ENCODE measurements at places on chromosomes 11 and 22.

GRCh38 chr11:47002390-47002789 is 65.8 kb downstream of the CSTPP1 start:
- no peak for DNase-seq

DNA sequence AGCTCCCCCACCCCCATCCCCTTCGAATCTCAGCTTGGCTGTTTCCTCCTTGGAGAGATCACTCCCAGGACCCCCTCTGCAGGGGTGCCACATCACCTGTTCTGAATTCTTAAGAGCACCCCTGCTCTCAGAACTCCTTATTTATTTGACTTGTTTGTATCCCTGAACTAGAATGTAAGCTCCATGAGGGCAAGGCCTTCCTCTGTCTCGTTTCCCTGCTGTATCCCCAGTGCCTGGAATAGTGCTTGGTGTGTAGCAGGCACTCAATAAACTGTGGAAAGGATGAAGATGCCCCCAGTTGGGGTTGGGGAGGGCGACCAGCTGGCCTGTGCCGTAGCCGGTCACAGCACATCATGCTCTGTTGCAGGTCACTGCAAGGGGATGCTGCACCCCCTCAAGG is 3.6 kb upstream of the MDK start:
- no peak for DNase-seq

- DNase-seq, result no peak
These were observed 18.4 kb upstream of the CTSC start for GRCh38 chr11:88355887-88356286.

GRCh38 chr11:35463331-35463751 is 44.0 kb upstream of the SLC1A2 start:
- DNase-seq, result no peak

DNA sequence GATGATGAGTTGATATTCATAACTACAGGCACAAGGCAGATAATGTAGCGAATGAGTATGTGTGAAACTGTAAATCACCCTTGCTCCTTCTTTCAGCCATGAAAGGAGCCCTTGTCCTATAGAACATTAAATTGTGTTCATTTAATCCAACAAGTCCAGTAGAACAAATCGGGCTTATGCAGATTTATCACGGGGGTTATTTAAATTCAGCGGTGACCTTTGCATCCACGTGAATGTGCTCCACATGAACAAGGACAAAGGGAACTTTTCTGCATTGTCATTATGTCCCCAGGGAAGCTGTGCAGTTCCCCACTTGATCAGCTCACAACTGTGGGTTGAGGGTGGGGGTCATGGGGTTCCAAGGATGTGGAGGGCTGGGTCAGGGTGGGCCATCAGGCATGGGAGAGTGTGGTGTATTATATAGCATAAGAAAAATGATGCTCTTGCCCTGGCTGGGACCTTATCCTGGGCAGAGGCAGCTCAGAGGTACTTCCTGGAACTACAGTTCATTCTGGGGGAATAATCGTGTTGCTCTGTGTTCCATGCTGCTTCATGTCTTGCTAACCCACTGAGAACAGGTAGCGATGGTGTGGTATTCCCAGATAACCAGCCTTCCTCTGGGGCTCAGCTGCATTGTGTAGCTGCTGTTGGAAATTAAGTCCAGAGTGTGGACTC is 306.6 kb downstream of the FAT3 start:
- no peak for DNase-seq

- DNase-seq, result no peak
These were observed 6.7 kb downstream of the SLC25A18 start for GRCh38 chr22:17569971-17570511.

DNA sequence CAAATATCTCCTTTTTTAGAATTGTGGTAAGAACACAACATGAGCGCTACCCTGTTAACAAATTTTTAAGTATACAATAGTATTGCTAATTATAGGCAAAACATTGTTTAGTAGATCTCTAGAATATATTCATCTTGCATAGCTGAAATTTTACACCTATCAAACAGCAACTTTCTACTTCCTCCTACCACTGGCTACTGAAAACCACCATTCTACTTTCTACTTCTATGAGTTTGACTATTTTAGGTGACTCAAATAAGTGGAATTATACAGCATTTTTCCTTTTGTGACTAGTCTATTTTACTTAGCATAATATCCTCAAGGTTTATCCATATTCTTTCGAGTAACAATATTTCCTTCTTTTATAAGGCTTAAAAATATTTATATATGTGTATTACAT is 128.4 kb downstream of the FAM76B start:
- DNase-seq, result no peak

DNA sequence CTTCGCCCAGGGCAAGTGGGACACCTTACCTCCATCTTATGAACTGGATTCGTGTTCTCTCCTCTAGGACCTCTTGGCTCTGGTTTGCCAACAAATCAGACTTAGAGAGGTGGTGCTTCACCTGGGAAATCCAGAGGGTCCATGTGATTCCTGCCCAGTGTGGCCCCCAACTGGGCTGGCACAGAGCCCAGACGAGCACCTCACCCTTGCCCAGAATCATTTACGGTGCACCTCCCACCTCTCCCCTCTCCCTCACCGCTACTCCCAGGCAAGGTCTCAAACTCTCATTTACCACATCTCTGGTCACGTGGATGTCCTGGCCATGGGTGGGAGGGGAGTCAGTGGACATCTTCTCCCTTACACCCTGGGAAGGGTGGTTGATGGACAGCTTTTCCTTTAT is 1.1 kb downstream of the SPATA19 start:
- no peak for DNase-seq

GRCh38 chr22:17830043-17830961 is 56.0 kb upstream of the BID start:
- peak; percentile 95 for DNase-seq

- DNase-seq, result no peak
These were observed 22.3 kb downstream of the LRRC74B start for GRCh38 chr22:21067901-21068680.

DNA sequence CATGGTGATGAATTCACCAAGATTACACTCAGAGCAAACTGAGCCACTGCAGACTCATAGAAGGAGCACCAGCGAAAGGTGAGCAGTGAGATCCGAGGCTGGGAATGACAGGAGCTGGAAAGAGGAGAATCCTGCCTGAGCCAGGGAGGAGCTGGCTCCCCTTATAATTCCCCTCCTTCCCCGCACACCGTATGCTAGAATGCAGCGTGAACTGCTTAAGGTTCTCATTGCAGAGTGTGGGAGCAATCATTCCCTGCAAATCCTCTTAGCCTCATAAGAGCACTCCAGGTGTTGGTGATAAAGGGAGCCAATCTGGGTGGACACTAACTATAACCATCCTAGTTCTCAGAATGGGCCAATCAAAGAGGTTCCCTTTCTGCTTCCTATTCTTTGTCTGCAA is 127.6 kb upstream of the TEAD1 start:
- DNase-seq, result no peak

GRCh38 chr11:34525888-34526657 is 12.5 kb upstream of the ELF5 start:
- no peak for DNase-seq

DNA sequence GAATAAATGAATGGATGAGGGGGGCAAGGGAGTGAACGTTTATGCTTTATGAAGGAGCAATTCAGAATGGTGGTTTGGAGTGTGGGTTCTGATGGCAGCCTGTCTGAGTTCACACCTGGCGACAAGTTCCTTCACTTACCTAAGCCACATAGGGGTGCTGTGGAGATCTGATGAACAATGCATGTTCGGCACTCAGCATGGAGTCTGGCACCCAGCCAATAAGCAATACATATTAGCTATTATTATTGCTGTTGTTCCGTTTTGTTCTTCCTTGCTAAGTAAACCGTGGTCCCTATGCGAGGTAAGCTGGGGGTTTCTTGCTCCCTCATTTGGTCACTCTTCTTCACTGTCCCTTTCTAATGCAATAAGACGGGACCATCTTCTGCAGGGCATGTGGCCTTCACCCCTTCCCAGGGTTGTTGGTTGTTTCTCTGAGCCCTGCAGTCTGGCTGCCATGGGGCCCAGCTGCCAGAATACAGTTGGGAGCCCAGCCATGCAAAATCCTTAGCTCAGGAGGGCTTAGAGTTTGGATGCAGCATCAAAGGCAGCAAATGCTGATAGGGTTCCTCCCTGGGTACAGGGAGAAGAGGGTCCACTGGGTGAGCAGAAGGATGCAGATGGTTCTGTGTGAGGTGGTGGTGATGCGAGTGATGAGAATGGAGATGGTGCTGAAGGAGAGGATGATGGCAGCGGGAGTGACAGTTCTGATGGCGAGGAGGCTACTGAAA is 6.4 kb upstream of the PKNOX2 start:
- DNase-seq, result no peak

DNA sequence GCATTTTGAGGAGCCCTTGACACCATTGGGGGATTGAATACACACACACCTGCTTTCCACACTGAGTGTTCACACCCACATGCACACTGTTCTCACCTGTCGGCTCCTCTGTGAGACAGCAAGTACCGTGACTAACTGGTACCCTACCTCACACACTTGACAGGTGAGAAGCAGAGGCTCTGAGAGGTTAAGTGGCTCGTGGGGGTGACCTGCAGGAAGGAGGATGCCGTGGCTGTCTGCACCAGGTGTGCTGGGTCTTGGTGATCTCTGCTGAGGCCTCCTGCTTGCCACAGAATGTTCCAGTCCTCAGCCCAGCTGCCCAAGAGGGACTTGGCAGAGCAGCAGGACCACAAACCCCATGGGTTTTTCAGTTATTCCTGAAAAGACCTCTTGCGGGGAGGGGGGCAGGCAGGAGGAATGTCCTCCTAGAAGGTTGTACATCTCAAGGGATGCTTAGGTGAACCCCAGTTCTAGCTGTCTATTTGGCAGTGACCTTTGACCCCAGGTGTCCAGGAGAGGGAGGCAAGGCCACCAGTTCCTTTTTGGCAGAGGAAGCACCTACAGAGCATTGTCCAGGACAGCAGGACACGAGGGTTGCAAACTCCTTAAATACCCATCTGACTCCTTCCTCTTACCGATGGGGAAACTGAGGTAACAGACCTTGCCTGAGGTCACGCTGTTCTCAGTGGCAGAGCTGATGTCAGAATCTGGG is 66.0 kb downstream of the SHISAL1 start:
- DNase-seq, result no peak

- no peak for DNase-seq
These were observed 94.5 kb upstream of the BLID start for GRCh38 chr11:122210367-122210997.

- DNase-seq, result no peak
These were observed 12.2 kb downstream of the OR4D9 start for GRCh38 chr11:59523541-59523940.

- peak; percentile 57 for DNase-seq
These were observed 9.4 kb downstream of the IGSF9B start for GRCh38 chr11:133947321-133947756.

DNA sequence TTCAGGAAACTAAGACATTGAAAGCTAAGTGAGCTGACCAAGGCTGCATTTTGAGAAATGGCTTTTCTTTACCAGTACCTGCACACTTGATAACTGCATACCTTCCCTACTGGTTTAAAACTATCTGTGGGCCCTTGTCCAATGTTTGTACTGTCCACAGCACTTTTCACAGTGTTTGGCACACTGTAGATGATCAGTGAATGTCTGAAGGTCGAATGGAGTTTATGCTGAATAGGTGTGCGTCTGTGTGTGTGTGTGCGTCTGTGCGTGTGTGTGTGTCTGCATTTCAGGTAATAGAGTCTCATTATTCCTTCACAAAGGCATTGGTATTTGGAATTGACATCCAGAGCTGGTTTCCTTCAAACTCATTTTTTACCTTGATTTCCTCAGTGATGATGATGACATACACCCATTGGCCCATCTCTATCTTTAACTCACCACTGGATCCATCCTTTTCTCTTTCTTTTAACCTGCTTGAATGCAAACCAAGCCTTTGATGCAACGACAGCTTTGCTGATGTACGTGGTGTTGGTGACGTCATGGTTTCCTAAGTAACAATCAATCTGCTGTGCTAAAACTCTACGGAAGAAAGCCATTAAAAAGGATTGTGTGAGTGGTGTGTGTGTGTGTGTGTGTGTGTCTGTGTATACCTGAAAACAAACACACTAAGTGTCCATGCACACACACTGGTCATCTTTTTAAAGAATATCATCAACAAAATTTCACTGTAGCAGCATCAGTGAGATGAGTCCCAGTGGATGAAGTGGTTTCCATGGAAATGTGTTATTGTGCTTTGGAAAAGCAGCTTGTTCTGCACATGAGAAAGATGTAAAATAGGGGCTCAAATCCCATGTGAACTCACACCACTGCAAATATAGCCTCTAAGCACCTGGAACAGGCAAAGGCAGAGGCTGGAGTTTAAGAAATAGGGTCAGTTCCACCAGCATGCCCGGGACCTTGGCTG is 490.2 kb upstream of the B3GAT1 start:
- DNase-seq, result no peak

DNA sequence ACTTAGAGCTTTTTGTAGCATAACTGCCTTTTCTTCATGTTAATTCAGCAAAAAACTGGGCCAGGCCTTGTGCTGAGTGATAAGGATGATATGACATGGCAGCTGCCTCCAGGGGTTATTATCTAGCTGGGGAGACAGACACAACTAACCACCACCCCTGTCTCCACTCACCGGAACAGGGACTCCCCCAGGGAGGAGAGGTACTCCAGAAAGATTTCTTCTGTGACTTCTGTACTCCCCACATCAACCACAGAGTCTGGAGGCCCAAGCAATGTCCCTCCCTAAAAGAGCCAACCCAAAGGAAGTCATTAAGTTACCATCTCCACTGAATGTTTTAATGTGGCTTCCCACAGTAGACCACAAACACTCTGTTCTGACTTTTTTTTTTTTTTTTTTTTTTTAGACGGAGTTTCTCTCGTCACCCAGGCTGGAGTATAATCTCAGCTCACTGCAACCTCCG is 14.3 kb upstream of the PMM1 start:
- DNase-seq, result no peak

DNA sequence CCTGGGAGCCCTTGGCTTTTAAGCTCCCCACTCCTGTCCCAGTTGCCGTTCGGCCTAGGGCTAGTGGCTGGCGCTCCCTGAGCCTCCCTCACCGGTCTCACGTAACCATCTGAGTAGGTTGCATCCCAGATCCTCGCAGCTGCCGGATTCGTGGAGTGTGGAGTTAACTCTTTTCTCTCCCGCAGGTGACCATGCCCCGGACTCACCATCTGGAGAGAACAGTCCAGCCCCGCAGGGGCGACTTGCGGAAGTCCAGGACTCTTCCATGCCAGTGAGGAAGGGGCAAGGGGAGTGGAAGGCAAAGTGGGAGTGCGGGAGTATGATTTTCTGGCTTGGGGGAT is 902 bp downstream of the MUS81 start:
- DNase-seq, result peak; percentile 57

DNA sequence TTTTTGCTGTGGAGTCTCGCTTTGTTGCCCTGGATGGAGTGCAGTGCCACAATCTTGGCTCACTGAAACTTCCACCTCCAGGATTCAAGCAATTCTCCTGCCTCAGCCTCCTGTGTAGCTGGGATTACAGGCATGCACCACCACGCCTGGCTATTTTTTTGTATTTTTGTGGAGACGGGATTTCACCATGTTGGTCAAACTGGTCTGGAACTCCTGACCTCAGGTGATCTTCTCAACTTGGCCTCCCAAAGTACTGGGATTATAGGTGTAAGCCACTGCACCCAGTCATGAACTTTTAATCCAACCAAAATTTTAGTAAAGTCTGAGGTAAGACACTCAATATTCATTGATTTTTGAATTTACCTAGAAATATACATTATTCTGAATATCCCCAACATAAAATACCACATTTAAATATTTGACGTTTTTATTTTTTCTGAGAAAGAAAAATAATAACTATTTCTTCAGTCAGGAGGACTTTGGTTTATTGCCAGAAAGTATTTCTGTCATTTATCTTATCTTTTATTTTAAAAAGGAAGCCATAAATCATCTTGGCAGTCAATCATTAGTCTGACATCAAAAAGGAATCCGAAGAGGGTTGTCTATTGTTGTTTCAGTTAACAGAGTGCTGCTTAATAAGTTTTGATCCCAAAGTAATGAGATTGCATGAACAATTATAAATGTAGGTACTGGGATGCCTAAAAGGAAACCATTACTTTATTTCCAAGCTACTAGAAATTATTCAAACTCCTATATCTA is 102.2 kb upstream of the GRIA4 start:
- DNase-seq, result no peak

All from NCI-H2171 treated with DMSO at 0.1 percent for 48 hours (cell line).